ENCODE measurements at places on chromosomes 1 and 21.

DNA sequence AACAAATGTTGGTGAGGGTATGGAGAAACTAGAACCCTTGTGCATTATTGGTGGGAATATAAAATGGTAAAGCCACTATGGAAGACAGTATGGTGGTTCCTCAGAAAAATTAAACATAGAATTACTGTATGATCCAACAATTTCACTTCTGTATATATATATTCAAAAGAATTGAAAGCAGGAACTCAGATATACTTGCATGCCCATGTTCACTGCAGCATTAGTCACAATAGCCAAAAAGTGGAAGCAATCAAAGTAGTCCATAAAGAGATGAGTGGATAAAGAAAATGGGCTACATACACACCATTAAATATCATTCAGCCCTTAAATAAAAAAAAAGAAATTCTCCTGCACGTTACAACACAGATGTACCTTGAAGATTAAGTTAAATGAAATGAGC lies 34.1 kb downstream of the ABL2 start:
- DNase-seq, result no peak

GRCh38 chr21:35206141-35207125 lies 157.3 kb upstream of the RUNX1 start:
- DNase-seq, result no peak

DNA sequence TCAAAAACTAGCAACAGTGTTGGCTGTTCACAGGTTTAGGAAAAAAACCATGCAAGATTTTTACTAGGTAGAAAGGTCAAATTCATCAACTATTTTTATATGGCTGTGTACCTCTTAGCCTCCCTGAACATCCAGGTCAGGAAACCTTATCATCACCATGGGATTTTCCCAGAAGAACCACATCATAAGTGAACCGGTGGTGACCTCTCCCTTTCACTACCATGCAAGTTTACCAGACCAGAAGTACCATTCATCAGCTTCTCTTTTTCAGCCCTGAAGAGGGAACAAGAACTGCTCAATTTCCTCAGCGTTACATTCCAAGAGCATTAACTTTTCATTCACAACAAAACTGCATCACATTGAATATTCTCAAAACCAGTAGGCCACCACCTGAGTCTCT lies 5.9 kb downstream of the SSBP3 start:
- no peak for DNase-seq

GRCh38 chr1:153404768-153405167 lies 11.6 kb upstream of the S100A7A start:
- peak; percentile 45 for DNase-seq

DNA sequence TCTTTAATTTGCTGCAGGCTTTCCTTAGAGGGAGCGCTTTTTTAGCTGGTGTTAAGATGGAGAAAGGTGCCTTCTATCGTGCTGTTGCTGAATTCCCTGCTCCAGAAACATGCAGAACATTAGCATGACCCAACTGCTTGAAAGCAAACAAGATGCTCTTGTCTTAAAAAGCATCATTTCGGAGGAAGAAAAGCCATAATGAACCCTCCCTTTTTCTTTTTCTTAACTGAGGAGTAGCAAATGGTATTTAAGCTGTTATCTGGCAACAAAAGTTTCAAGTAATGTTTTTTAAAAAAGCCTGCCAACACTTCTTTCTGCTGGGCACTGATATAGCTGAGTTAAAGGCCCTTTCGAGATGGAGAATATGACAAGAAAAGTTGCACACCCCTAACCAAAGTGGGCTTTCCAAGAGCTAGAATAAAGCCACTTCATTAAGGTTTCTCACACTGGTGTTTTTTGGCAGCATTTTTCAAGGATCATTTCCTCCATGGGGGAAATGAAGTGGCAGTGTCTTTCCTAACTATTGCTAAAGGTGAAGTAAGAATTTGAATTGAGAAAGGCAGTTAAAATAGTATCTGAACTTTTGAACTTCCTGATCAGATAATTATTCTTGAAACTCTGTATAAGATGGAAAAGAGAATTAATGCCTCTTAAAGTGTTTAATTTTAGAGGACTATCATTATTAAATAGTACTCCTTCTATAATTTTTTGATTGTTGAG lies 38.8 kb downstream of the ST6GALNAC5 start:
- DNase-seq, result no peak

GRCh38 chr1:10339815-10340214 lies 59.0 kb upstream of the PGD start:
- DNase-seq, result no peak

DNA sequence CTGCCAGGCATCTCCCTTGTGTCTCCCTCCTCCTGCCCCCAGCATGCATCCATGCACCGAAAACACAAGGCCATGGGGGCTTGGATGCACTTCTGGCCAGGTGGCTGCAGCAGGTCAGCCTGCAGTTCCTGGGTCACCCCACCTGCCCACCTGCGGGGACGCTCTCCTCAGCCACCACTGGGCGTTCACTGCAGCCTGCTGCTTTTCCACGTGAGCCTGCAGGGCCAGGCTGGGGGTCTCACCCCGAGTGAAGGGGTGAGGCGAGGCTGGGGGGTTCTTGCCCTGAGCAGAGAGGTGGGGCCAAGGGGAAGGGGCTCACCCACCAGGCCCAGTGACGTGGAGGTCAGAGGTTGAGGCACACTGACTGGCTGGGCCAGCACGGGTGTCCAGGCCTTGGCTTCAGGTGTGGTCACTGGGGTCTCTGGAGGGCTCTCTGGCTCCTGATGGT lies 64.6 kb downstream of the WNT9A start:
- no peak for DNase-seq

DNA sequence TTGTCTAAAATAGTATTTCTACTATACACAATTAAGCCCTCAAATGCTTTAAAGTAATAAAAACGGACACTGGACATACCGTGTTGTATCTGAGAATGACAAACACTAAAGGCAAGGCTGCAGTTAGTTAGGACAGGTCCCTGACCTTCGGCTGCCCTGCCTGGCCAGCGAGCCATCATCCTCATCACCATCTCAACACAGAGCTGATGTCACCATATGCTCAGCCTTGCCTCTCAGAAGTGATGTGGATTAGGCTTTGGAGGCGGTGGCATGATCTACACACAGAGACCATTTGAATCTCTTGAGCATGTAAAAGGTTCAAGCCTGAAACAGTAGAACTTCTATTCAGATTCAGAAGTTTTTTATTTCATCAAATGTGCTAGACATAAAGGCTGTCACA lies 244.7 kb downstream of the SDCCAG8 start:
- DNase-seq, result no peak

DNA sequence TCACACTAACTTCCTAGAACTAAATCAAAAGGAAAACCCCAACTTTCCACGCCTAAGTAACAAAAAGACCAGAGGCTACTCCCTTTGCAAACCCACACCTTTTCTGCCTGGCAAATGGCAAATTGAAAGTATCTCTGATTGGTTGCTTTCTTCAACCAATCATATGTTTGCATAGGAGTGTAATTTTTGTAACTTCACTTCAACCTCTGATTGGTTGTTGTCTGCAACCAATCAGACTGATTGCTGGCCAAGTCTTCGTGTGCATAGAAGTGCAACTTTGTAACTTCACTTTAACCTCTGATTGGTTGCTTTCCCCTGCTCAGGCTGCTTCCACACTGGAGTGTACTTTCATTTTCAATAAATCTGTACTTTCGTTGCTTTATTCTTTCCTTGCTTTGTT lies 36.9 kb upstream of the PADI2 start:
- DNase-seq, result no peak

- DNase-seq, result no peak
Measured at GRCh38 chr1:23422941-23423340, 1.6 kb downstream of the TCEA3 start.

DNA sequence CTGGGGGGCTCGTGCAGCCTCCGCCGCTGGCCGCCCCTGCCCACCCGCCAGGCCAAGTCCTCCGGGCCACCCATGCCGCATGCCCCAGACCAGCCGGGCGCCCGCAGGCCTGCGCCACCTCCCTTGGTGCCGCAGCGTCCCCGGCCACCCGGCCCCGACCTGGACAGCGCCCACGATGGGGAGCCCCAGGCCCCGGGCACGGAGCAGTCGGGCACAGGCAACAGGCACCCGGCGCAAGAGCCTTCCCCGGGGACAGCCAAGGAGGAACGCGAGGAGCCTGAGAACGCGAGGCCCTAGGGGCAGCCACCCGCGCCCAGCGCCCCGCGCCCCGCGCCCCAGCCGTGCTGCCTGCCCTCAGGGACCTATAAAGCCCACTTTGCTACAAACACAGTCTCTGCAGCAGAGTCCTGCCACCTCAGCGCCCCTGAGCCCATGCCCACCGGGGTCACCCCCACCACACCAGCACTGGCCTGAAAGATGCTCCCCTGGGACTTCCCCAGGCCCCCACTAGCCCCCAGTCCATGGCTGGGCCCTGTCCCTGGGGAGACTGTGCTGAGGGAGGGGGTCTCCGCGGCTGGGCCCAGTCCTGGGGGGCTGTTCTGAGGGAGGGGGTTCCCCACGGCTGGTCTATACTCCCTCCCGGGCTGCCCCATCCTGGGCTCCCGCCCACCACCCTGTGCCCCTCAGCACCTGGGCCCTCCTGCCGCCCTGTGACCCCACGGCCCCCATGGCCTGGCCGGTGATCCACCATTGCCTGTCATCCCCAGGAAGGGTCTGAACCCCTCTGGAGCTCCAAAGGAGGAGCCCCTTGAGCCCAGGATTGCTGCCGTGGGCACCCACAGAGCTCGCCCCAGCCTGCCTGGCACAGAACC lies 8.6 kb downstream of the TNFRSF18 start:
- no peak for DNase-seq

GRCh38 chr1:15489052-15489736 lies 13.3 kb downstream of the CELA2B start:
- DNase-seq, result no peak

DNA sequence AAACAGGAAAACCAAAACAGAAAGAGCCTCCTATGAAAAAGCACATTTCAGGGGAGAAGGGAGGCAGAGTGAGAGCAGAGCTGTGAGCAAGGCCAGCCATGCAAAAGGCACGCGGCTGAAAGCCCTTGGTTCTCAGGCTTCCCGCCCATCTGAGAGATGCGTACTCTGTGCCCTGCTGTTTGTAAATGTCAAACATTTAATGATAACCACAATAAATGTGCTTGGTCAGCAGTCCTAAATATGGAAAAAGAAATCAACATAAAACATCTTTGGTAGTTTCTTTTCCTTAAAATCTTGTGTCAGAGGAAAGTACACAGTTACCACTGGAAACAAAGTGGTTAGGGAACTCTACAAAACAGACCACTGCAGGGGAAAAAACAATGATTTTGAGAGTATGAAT lies 283.1 kb downstream of the DSCAM start:
- DNase-seq, result no peak

GRCh38 chr1:107879346-107879745 lies 85.6 kb downstream of the VAV3 start:
- DNase-seq, result no peak

DNA sequence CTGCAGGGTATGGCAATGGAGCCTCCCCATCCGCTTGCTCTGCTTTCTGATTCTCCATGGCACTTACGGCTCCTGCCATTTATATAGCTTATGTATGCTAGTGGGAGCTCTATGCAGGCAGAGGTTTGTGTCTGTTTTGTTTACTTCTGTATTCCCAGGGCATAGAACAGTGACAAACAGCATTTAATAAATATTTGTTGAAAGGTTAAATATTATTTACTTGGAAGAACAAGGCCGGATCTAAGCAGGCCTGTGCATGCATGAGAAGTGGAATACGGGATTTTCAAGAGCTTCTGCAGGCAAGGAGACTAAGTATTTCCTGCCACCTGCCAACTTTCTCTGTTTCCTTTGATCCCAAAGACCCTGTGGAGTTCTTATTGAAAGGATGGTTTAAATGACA lies 90.7 kb downstream of the XCL2 start:
- no peak for DNase-seq

DNA sequence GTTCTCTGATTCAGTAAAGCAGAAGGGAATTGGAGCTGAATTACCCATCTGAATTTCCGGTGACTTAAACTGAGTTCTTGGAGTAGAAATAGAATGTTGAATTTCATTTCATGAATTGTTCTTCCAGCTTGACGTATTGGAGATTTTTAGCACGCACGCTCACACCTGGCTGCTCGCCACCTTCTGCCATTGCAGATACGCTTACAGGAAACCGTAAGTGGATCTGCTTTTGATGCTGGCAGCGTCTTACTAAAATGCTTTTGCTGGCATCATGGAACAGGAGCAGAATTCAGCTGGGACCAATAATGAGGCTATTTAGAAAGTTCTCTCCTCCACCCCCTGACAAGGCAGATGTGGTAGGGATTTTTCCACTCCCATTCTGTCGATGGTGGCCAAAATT lies 17.7 kb upstream of the ELAVL4 start:
- no peak for DNase-seq

- no peak for DNase-seq
Measured at GRCh38 chr1:164561007-164561406, 2.0 kb downstream of the PBX1 start.

GRCh38 chr1:21913763-21914162 lies 23.3 kb downstream of the HSPG2 start:
- peak; percentile 4 for DNase-seq

GRCh38 chr21:29217818-29218291 lies 80.9 kb upstream of the BACH1 start:
- DNase-seq, result no peak

DNA sequence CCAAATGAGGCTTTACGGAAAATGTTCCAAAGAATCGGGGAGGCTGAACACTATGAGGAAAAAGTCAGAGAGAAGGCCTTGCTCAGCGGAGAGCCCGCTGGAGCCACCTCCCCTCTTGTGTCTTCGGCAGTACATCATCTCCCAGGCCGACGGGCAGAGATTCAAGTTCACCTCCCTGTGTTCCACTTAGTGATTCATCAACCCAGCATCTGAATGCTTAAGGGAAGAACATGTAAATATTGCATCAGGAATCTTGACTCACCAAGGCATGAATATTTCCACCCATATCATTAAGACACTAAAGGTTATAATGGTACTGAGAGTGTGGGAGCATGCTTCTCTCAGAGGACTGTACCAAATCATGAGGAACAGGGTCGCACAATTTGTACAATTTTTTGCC lies 172.5 kb downstream of the ST6GALNAC5 start:
- no peak for DNase-seq

DNA sequence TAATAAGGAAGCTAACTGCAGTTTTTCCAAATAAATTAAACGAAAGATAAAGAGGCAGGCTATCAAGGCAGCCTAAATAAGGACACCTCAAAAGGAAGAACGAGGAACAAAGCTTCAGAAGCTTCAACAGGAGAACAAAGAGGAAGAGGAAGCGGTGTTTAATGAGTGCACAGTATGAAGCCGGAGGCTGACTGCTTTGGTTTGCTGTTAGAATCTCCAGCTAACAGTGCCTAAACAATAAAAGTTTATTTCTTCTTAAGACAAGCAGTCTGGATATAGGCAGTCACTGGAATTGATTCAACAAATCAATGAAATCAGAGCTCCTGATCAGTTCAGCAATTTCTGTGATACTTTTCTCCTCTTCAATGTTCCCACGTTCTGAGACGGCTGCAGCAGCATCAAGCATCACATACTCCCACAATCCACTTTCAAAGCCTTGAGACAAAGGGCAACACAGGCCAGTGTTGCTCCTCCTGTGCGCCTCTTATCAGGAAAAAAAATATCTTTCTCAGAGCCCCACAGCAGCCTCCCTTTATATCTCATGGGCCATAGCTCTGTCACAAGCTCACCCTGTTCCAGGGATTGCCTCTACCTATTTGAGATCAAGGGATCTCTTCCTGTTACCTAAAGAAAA lies 365.6 kb upstream of the ST6GALNAC5 start:
- no peak for DNase-seq

GRCh38 chr1:155241069-155241679 lies 14.1 kb downstream of the ENTREP3 start:
- DNase-seq, result peak; percentile 82

Measured in CD4-positive, alpha-beta T cell treated with Interleukin-2 at 100 ng/mL for 4 hours (primary cell).